ENCODE measurements at places on chromosomes 7 and 10.

GRCh38 chr10:32937911-32938424 is 20.1 kb downstream of the ITGB1 start:
- no peak for DNase-seq

DNA sequence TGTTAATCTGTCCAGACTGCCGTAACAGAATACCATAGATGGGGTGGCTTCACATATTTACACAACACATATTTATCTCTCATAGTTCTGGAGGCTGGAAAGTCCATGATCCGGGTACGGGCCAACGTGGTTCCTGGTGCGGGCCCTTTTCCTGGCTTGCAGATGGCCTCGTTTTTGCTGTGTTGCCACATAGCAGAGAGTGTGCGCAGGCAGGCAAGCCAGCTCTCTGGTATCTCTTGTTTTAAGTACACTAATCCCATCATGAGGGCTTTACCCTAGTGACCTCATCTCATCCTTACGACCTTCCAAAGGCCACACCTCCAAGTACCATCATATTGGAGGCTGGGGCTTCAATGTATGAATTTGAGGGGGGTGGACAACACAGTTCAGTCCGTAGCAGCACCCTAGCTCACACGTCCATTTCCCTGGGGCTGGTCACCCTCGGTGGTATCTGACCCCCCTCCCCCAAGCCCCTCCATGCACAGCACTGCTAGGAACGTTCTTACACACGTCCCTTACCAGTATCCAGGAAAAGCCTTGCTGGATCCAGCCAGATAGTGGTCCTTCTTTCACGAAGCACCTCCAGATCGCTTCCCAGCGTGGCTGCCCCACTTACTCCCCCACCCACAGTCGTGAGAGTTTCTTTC is 21.5 kb downstream of the CUX1 start:
- peak; percentile 31 for DNase-seq

GRCh38 chr7:95199779-95200558 is 124.4 kb downstream of the PON1 start:
- no peak for DNase-seq

- DNase-seq, result no peak
These were observed 34.2 kb downstream of the CHST12 start for GRCh38 chr7:2437537-2438148.
